ENCODE measurements at places on chromosomes 16 and 17.

DNA sequence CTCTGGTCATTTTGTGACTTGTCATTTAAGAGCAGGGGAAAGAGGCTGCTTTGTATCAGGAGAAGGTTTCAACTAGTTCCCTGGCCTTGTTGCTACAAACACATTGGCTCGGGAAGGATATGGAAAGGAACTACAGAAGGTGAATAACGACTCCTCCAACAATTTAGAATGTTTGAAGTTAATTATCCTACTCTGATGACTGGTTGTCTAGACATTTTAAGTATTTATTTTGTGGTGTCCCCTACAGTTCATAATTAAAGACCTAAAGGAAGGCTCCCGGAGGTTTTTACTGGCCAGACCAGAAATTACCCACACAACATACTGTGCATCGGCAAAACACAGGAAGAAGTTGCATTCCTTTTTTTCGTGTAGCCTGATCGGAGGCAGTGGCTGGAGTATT lies 515.8 kb upstream of the SALL1 start:
- DNase-seq = no peak

DNA sequence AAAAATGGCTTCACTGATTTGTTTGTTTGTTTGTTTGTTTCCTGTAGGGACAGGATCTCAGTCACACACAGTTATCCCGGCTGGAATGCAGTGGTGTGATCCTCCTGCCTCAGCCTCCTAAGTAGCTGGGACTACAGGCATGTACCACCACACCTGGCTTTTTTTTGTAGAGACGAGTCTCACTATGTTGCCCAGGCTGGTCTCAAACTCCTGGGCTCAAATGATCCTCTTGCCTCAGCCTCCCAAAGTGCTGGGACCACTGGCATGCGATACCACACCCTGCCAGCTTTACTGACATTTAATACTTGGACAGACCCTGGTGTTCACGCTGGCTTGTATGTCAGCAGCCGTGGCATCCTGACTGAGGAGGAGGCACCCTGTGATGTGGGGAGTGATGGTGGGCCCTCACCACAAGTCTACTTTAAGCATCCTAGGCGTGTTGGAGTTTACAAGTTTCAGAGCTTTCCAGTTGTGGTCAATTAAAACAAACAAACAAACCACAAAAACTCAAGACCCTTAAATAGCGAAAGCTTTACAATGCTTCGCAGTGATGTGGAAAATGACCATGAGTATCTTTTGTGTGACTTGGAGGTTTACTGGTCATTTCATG lies 5.1 kb downstream of the ABCA3 start:
- no peak for DNase-seq

DNA sequence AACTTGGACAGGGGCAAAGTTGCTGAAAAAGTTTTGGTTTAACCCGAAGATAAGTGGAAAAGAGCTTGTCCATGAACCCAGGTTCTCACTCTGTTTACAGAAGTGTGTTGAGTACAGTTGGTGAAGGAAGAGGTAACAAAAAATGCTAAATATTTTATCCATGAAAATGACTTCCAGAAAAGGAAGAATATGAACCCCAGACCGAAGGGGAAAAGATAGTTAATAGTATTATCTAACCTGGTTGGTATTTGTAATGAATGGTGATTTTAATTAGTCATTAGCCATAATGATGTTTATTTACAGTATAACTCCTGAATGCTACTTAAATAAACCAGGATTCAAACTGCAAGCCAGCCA lies 574 bp upstream of the TMEM106A start:
- DNase-seq = no peak

DNA sequence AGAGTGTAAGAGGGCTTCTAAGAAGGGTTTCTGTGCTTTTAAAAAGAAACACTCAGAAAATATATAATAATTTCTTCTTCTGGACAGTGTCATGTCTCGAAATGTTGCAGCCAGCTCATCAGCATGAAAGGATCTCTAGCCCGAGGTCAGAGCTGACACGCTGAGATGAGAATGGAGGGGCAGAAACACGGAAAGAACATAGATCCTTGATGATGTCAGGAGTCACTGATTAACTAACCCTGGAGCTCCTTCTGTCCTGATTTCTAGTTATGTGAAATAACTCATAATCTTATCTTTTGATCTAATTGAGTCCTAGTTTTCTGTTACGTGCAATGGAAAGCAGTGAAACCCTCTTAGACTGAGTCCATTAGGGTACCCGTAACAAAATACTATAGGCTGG lies 10.3 kb upstream of the TOX3 start:
- DNase-seq = no peak

GRCh38 chr16:13543850-13544249 lies 376.1 kb upstream of the ERCC4 start:
- DNase-seq = no peak

DNA sequence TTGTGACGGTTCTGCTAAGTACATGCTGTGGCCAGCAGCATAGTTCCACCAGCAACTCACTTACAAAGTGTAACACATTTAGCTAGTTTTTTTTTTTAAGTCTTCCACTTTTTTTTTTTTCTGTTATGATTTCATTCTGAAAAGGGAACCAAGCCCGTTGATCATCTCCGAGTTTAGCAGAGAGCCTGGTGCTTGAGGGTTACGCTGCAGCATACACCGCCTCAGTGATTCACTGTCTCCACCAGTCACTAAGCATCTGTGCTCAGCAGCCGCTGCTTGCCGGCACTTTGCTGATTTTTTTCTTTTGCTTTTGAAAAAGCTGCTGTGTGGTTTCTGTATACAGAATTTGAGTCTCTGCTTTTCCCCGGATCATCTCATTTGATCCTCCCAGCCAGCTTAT lies 194.5 kb upstream of the CDH13 start:
- no peak for DNase-seq

- peak; percentile 34 for DNase-seq
Observed at GRCh38 chr16:86016201-86016965, 117.4 kb downstream of the IRF8 start.

DNA sequence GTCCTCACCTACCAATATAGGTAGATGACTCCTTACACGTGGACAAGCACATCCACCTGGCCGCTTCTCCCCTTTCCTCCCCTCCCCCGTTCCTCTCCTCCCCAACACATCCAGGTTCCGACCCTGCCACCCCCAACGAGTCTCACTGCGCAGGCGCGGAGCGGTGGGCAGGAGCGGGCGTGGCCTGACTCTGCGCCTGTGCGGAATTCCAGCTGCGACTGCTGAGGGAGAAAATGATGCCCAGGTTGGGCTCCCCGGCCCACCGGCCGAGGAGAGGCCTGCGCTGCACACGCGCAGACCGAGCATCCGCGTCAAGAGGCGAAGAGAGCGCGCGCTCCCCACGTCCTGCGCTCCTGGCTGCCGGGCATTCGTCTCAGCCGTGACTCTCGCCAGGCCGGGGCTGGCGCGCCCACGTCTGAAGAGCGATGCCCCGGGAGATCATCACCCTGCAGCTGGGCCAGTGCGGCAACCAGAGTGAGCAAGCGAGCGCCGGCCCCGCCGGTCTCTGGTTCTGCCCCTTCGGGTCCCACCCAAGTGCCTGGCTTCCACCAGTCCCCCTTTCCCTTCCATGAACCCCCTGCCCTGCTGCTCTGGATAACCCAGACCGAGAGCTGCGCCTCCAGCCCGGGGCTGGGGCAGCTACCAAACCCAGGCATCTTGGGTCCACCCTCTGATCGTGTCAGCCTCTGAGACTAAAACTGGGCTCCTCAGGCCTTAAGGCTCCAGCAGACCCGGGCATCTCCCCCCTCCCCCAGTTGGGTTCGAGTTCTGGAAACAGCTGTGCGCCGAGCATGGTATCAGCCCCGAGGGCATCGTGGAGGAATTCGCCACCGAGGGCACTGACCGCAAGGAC lies at the start of gene TUBG2:
TSS of gene TUBG2 (plus strand) at position 206 of the 853 bp plus-strand sequence. CDS start at position 426, 220 bp downstream.
- DNase-seq = peak; percentile 91

- no peak for DNase-seq
Observed at GRCh38 chr17:6098050-6098822, 28.1 kb downstream of the WSCD1 start.

- no peak for DNase-seq
Observed at GRCh38 chr17:49616601-49617131, 41.0 kb downstream of the NXPH3 start.

DNA sequence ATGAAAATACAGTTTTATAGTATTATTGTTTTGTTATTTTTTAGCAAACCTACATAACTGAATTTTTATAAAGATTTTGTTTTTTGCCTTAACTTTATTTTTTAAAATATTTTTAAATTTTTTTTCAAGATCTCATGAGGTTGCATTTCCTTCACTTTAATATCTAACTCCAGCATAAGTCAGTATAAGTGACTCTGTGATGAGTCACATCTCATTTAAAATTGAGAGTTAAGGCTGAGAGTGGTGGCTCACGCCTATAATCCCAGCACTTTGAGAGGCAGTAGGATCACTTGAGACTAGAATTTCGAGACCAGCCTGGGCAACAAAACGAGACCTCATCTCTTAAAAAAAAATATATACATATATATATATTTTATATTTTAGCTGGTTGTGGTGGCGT lies 44.0 kb downstream of the NLK start:
- DNase-seq = no peak

DNA sequence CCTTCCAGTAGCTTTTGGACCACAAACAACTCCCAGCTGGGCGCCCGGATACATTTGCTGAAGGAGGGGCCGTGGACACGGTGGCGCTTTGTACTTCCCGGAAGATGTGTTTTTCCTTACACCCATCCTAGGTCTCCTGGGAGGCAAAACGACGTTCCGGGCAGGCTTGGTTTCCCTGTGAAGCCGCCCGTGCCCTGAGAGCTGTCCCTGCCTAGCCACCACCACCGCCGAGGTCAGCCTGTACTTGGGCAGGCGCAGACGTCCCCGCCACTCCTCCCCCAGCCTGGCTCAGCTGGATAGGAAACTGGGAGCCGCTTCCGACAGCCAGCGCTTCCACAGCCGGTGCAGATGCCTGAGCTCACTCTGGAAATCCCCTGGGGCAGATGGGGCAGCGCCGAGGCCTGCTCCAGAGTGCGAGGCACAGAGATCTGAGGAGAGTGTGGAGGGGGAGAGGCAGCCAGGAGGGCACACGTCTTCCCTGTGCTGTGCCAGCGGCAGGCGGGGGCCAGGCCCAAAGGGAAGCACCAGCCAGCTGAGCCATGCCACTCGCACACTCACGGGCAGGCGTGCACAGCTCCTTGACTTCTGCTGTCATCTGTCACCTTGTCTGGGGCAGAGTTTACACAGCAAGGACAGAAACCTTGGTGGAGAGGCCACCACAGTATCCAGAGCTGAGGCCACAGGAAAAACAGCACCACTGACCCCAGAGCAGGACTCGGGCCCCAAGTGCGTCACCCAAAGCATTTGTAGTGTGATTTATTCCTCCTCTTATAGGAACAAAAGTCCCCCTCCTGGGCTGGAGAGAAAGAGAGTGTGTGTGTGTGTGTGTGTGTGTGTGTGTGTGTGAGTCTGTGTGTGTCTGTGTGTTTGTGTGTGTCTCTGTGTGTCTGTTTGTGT lies 3.0 kb downstream of the RHBDF2 start:
- DNase-seq = peak; percentile 44

GRCh38 chr17:64032081-64032480 lies 11.6 kb upstream of the ICAM2 start:
- DNase-seq = no peak

GRCh38 chr17:76351526-76352071 lies 2.1 kb downstream of the PRPSAP1 start:
- DNase-seq = no peak

DNA sequence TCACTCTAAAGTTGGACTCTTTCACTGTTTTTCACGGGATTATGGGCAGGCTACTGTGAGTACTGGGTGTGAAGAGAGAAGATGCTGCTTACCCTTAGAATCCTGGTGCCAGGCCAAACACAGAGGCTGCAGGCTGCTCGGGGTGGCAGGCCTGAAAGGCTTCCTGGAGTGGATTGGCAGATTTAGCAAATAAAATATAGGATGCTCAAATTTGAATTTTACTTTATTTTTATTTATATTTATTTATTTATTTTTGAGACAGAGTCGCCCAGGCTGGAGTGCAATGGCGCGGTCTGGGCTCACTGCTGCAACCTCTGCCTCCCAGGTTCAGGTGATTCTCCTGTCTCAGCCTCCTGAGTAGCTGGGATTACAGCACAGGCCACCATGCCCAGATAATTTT lies 14.9 kb upstream of the STAC2 start:
- no peak for DNase-seq

DNA sequence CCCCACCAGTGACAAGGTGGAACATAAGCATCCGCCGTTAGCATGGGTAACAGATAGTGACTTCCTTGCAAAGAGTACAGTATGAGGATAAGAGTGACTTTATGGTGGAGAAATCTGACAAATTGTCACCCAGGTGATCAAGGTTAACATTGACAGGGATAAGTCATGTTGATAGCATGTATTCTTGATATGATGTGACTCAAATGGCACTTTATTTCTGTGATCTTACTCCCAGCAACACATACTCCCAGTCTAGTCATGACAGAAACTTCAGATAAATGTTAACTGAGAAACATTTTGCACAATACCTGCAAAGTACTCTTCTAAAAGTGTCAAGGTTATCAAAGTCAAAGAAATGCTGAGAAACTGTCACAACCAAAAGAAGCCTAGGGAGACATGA lies 588.6 kb upstream of the KIF2B start:
- no peak for DNase-seq

- no peak for DNase-seq
Observed at GRCh38 chr17:21131137-21131536, 4.4 kb downstream of the DHRS7B start.

- no peak for DNase-seq
Observed at GRCh38 chr17:47287068-47287467, 33.4 kb downstream of the ITGB3 start.

DNA sequence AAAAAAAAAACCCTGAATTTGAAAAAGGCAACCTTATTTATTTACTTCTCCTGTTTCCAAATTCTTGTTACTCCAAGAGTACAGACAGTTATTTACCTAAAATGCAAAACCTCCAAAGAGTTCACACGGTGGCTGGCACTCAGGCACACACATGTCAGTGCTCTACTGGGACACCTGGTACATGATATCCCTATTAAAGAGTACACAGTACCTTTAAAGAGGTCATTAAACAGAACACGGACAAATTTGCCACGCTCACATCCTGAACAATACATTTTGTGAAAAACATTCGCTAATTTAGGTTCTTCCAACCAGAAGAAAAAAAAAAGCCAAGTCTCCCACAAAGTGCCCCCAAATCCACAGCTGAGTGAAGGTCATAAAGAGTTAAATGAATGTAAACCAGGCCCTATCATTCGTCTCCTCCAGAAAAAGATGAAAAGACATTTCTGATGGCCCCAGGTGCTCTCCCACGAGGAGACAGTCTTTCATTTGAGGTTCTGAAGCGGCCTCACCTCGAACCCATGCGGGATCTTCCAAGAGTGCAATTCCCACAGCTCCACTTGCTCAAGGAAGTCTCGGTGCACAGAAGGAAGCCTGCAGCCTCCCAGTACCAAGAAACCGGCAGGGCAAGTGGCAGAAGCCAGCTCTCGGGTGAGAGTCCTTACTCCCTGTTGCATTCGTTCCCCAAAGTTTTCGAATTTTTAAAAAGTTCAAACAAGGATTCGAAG lies 993 bp downstream of the ERN1 start:
- no peak for DNase-seq

Data from NCI-H460 (cell line).